ENCODE measurements at places on chromosomes 16 and 17.

- DNase-seq, result no peak
Measured at GRCh38 chr17:43855061-43855460, 8.1 kb downstream of the CD300LG start.

DNA sequence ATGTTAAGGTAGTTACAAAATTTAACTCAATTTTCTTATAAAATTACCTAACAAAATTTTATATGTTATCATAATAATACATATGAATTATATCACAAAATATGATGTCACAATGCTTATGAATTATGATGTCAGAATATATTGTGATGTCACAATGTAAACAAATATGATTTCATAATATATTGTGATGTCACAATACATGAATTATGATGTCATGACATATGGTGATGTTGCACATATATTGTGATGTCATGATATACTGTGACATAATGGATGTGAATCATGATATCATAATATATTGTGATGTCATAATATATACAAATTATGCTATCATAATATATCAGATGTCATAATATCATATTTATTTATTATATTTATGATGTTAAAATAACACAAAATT is 1879.9 kb downstream of the TP53TG3F start:
- no peak for DNase-seq

DNA sequence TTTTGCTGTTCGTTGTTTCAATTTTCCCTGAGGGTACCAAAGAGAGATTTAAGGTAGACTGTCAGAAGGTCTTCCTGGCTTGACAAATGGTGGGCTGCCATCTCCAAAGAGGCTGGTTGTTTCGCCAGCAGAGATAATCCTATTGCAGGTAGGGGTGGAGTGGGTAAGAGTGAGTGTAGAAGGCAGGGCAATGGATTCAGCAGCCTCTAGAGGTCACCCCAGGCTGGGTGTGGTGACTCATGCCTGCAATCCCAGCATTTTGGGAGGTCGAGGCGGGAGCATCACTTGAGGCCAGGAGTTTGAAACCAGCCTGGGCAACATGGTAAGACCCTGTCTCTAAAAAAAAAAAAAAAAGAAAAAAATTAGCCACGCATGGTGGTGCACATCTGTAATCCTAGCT is 34.6 kb downstream of the DCAKD start:
- no peak for DNase-seq

DNA sequence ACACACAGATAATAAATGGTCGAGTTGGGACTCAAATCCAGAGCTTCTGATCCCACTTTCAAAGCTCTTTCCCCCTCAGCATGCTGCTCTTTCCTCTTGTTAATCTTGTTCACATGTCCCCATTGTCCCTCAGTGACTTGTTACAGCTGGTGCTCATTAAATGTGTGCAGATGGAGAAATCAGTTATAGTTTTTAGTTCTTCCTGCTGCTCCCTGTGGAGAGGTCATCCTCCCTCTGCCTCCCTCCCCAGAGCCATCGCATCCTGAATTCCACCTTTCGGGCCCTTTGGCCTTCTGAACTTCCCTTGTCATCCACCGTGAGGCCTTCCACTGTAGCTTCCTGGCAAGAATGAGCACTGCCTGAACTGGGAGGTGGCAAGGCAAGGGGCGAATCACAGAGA is 179.6 kb downstream of the WSCD1 start:
- no peak for DNase-seq

DNA sequence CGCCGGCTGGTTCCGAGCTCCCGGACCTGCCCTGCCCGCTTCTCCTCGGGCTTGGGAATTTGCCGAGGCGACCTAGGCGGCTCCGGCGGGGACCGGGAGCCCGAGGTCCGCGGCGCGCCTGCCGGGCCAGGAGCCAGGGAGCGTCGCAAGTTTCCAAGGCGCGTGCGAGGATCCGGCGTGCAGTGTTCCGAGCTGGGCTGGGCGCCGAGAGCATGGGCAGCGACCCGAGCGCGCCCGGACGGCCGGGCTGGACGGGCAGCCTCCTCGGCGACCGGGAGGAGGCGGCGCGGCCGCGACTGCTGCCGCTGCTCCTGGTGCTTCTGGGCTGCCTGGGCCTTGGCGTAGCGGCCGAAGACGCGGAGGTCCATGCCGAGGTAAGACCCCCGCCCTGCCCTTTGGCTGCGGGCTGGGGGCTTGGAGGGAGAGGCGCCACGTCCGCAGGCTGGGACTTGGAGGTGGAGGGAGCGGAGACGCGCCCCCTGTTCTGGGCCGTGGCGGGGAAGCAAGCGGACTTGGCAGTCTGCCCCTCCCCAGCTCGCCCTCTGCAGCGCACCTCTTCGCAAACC is 668 bp downstream of the MMP15 start:
- DNase-seq, result no peak

DNA sequence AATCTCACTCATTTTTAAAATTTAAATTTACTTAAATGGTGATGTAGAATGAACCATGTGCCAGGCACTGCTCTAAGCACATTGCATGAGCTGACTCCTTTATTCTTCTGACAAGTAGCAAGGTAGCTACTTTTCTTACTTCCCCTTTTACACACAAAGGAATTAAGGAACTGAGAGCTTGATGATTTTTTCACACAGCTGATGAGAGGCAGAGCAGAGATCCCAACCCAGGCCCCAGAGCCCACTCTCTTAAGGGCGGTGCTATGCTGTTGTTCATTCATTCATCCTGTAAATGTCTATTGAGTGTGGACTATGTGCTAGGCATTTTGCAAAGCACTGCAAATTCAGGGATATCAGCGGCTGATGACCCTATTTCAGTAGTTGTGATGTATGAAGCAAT is 17.9 kb downstream of the SEC14L5 start:
- DNase-seq, result no peak

- no peak for DNase-seq
Measured at GRCh38 chr16:3797904-3798811, 80.8 kb upstream of the TRAP1 start.

GRCh38 chr16:22053921-22054341 is 38.4 kb upstream of the VWA3A start:
- no peak for DNase-seq

GRCh38 chr17:58310511-58311428 is 17.8 kb downstream of the TSPOAP1 start:
- no peak for DNase-seq

DNA sequence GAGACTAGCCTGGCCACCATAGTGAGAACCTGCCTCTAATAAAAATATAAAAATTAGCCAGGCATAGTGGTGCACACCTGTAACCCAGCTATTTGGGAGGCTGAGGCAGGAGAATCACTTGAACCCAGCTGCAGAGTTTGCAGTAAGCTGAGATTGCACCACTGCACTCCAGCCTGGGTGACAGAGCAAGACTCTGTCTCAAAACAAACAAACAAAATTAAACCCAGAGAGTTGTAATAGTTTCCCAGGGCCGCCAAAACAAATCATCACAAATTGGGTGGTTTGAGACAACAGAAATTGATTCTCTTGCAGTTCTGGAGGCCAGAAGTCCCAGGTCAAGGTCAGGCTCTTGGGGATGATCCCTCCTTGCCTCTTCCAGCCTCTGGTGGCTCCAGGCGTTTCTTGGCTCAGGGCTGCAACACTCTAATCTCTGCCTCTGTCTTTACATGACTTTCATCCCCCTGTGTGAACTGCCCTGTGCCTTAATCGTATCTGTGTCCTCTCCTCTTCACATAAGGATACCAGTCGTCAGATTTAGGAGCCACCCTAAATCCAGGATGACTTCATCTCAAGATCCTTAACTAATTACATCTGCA is 100.3 kb upstream of the NOL11 start:
- DNase-seq, result no peak

DNA sequence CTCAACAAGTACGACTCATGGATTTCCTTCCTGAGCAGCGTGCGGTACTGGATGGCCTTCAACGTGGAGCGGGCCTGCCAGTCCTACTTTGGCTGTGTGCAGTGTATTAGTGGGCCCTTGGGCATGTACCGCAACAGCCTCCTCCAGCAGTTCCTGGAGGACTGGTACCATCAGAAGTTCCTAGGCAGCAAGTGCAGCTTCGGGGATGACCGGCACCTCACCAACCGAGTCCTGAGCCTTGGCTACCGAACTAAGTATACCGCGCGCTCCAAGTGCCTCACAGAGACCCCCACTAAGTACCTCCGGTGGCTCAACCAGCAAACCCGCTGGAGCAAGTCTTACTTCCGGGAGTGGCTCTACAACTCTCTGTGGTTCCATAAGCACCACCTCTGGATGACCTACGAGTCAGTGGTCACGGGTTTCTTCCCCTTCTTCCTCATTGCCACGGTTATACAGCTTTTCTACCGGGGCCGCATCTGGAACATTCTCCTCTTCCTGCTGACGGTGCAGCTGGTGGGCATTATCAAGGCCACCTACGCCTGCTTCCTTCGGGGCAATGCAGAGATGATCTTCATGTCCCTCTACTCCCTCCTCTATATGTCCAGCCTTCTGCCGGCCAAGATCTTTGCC is 9.0 kb downstream of the HAS3 start:
- DNase-seq, result no peak

DNA sequence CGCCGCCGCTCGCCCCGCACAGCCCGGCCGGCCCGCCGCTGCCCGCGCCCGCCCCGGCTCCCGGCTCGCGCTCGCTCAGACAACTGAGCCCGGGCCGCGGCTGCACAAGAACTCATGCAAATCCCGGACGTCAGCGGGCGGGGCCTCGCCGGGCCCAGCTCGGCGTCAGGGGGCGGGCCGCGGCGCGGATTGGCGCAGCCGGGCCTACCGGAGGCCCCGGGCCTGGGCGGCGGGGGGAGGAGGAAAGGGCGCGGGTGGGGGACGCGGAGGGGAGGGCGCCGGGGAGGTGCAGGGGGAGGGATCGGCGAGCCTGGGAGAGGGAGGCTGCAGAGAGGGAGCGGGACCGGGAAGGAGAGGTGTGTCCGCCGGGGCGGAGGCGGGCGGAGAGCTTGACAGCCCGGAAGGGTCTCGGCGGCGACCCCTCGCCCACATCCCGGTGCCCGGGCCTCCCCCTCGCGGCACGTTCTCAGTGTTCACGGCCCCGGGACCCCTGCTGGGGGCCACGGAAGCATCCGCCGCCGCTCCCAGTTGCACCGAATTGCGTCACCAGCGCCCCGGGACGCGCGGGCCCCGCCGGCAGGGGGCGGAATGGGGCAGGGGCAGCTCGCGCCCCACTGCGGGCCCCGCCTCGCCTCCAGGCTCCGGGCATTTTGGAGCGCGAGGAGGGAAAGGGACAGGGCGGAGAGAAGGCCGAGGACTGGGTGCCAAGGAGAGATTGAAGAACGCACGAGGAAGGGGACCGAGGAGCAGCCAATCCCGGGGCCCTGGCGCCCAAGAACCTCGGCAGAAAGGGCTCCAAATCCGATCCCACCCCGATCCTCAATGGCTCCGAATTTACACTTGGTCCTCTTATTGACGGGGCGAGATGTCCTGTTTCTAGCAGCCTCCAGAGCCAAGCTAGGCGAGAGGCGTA is at the start of gene CBX4:
CBX4 (minus strand) TSS at position 85 of the 913 bp plus-strand sequence. CDS start 189 bp downstream, outside the sequence.
- DNase-seq, result peak; percentile 86

DNA sequence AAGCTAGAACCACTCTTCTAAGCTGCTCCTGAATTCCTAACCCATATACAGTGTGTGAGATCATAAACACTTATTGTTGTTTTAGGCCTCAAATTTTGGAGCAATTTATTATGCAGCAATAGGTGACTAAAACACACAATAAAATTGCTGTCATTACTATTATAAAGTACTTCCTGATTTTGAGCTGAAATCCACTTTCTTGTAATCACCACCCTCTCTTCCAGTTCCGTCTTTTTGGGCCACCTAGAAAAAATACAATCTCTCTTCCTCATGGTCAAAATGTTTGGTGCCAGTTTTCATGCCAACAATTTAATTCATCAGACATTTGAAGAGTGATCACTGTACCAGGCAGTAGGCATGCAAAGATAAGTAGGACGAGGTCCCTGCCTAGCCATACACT is 43.3 kb upstream of the NF1 start:
- no peak for DNase-seq

GRCh38 chr16:68242926-68243858 is 2.0 kb upstream of the PLA2G15 start:
- DNase-seq, result no peak

DNA sequence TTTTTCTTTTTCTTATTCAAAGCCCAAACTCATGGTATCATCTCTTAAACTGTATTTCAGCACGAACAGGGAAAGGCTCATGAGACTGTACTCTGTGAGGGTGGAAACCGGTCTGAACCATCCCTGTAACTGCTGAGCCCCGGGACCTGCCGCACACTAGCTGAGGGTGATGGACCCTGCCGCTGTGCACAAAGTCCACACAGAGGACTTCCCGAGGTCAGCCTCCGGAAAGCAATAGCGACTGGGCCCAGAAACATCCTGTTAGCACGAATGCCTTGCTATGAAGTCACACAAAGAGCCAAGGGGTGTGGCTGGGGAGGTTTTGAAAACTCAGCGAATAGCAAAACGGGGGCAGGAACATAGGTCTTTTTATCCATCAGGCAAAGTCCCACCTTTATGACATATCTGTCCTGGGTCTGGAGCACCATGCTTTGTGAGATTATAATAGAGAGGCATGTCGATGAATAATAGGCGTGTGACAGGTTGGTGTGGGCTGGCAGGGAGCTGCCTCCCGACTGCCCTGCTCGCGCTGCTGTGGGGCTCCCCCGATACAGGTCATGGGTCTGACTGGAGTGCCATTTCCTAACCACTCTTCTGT is 33.4 kb downstream of the CDK5R1 start:
- DNase-seq, result no peak

- DNase-seq, result no peak
Measured at GRCh38 chr17:27296428-27296979, 2.6 kb downstream of the WSB1 start.

- DNase-seq, result no peak
Measured at GRCh38 chr17:78839235-78839761, 1.3 kb downstream of the USP36 start.

- no peak for DNase-seq
Measured at GRCh38 chr16:31177136-31177535, 2.8 kb upstream of the FUS start.

- no peak for DNase-seq
Measured at GRCh38 chr17:20993863-20994778, 48.7 kb downstream of the USP22 start.

DNA sequence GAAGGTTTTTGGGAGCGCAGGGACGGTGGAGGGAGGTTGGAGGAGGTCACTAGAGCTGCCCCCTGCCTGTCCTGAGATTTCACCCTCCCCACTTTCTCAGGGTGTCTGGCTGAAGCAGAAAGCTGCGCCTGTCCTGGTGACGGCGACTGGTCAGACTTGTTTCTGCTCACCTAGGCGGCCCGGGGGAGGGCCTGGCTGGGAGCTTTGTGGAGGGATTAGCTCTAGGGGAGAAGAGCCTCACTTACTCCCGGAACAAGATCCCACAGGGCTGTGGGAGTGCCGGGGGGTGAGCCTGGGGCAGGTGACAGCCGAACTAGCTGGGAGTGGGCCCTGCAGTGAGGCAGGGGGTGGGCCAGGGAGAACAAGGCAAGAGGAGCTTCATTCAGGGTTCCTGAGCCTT is 11.5 kb downstream of the NHERF1 start:
- DNase-seq, result no peak

- DNase-seq, result no peak
Measured at GRCh38 chr16:51875834-51876600, 670.9 kb downstream of the TOX3 start.

DNA sequence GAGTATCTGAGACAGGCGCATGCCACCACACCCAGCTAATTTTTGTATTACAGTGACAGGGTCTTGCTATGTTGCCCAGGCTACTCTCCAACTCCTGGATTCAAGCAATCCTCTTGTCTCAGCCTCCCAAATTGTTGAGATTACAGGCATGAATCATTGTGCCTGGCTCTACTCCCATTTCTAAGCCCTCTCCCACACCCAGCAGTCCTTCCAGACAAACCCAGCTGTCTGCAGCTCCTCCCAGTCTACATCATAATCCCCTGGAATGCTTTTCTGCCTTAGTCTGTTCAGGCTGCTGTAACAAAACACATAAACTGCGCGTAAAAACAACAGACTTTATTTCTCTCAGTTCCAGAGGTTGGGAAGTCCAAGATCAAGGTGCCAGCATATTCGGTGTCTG is 144.5 kb downstream of the GRIN2A start:
- DNase-seq, result no peak

All from stimulated activated CD8-positive, alpha-beta memory T cell treated with anti-CD3 and anti-CD28 coated beads, Interleukin-2, amount 100 ng/mL, for 1 hour (primary cell).